Activated naive CD8-positive, alpha-beta T cell treated with anti-CD3 and anti-CD28 coated beads, Interleukin-2, amount 50 U/mL, for 16 hours (primary cell): ENCODE measurements at places on chromosomes 13 and 19.

GRCh38 chr13:39385621-39386231 is 217.3 kb downstream of the LHFPL6 start:
- DNase-seq, result no peak

GRCh38 chr13:52738719-52739467 is 727 bp downstream of the CNMD start:
- DNase-seq, result no peak

DNA sequence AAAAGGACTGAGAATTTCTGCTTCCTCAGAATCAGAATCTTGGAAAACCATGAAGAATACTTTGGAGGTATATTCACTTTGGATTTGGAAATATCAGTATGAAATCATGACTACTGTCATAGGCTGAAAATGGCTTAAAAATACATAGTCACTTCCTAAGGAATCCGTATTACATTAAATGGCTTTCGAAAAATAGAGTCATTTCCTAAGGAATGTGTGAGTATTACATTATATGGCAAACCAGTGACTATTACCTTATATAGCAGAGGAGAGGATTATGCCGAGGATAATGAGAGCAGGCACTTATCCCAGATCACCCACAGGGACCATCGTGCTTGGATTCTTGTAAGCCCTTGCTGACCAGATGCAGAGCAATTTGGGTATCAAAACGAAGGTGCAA is 1471.8 kb downstream of the EFNB2 start:
- no peak for DNase-seq

DNA sequence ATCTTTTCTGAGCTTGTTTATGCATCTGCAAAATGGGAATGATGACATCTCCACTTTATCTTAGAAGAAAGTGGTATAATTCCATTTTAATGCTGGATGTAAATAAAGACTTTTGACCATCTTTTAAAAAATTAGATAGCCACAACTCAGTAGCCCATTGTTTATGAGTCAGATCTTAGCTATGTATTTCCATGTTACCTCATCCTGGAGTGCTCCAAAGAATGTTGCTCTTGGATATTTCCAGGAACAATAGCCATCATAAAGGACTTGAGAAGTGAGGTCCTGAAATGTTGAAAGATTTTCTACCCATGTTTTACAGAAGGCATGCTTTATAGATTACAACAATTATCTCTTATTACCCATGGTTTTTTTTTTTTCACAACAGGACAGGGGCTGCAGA is 229.3 kb upstream of the EDNRB start:
- no peak for DNase-seq

DNA sequence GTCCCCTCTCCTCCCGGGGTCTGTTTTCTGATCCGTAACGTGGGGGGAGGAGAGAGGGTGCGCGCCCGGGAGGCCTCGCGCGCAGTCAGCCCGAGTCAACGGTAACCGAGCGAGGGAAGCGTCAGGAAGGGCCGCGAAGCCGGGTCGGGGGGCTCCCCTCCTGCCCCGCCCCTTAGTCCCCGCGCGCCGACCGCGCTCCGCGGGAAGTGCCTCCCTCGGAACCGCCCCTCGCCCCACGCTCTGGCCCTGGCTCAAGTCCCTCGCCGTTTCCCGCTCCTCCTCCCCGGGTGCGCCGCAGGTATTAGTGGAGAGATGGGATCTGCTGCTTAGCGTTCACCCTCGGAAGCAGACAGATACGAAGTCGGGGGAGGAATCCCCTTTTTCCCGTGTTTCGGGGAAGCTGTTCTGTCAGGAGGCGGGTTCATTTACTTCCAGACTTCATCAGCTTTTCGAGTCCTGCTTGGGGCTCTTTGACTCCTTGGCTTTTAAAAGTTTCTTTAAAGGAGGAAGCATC is 770 bp downstream of the HNRNPM start:
- no peak for DNase-seq

DNA sequence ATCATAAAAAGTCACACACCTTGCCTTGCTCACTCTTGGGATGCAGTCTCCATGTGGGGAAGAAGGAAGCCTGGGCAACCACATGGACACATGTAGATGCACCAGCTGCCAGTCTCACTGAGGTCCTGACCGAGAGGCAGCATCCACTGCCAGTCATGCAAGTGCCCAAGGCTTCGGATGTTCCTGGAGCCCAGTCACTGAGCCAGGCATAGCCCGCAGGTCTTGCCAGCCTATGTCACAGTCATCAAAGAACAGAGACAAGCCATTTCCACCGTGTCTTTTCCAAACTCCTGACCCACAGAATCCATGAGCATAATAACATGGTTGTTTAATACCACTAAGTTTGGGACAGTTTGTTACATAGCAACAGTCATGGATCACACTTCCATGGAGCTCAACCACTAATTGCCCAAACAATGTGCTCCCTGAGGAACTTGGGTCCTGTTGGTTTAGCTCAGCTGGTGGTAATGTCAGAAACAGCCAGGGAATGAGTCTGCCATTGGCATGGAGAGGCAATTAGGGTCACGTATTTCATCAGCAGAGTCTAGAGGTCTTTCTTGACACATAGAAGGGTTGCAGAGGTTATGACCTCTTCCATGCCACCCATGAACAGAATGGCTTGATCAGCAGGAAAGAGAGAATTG is 21.5 kb downstream of the STARD13 start:
- DNase-seq, result no peak

- DNase-seq, result no peak
These were observed at the start of gene LPAR6 for GRCh38 chr13:48412881-48413351. LPAR6 (minus strand) TSS chr13:48413113; CDS start chr13:48412423, 690 bp downstream.

GRCh38 chr13:70042193-70042592 is 65.4 kb upstream of the ATXN8OS start:
- DNase-seq, result no peak

GRCh38 chr19:41427647-41428480 is 690 bp upstream of the B3GNT8 start:
- no peak for DNase-seq

- no peak for DNase-seq
These were observed 16.7 kb downstream of the GSX1 start for GRCh38 chr13:27808851-27809550.

DNA sequence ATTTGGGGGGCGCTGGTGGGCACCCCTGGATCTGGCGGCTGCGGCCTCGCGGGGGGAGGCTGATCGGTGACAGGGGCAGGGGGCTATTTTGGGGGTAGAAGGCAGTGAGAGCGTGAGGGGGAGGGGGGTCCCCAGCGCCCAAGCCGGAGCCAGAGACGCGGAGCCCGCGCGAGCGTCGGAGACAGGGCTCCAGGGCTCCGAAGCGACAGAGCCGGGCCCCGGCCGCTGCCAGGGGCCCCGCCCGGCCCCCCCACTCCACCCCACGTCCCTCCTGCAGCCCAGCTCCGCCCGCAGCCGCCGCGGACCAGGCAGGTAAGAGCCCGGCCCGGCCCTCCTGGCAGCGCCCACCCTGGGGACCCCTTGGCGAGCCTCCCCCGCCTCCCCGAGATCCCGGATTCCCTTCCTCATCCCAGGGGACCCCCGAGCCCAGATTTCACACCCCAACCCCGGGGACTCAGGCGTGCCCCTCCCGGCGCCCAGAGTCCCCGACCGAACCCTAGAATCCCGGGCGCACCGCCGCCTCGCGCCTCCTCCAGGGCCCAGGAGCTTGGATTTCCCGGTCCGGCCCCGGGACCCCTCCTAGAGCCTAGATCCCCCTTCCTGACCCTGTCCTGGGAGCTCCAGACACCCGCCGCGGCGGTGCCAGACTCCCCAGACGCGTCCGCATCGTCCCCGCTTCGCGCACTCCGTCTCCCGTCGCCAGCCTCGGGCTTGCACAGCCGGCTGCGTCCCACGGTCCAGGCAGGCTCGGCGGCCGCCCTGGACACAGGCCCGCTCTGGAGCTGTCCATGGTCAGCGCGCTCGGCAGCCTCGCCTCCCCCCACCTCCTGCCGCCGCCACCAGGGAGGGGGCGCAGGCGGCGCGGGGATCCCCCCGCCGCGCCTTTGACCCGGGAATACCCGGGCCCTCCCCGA is at the start of gene PPFIA3:
TSS of gene PPFIA3 (plus strand) at position 134 of the 914 bp plus-strand sequence. CDS start 8,330 bp downstream, outside the sequence.
- DNase-seq, result no peak

GRCh38 chr19:40238775-40239174 is 12.3 kb upstream of the CCNP start:
- DNase-seq, result no peak

- no peak for DNase-seq
These were observed 290.2 kb downstream of the ZNF536 start for GRCh38 chr19:30662211-30662861.
